ENCODE measurements at places on chromosomes 5 and 9.

- no peak for DNase-seq
These were observed 140.4 kb downstream of the AUH start for GRCh38 chr9:91221332-91221731.

DNA sequence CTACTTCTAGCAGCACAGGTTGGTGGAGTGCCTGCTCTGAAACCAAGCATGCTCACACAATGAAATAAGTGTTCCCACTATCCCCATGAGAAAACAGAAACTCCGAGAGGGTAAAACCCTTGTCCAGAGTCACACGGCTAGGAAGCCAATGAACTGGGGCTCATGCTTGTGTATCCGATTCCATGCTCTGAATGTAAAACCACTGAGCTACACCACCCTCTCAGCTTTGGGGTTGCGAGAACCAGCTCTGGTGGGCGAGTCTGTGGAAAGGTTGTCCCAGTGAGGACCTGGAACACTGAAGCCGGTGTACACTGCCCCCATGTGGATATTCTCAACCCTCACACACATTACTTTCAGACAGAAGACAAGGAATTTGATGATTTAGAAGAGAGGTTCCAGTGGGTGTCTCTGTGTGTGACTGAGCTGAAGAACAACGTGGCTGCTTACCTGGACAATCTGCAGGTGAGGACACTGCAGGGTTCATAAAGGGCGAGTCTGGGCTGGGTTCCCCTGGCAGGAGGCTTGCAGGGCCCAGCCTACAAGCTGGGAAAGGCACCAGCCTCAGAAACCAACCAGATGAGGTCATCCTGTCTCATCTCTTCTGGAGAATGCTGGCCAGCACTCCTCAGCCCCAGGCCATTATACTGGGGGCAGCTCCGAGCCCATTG, 37.4 kb downstream of the ARHGEF37 start:
- peak; percentile 43 for DNase-seq

- peak; percentile 29 for DNase-seq
These were observed 44.6 kb upstream of the LPCAT1 start for GRCh38 chr5:1568201-1568979.

DNA sequence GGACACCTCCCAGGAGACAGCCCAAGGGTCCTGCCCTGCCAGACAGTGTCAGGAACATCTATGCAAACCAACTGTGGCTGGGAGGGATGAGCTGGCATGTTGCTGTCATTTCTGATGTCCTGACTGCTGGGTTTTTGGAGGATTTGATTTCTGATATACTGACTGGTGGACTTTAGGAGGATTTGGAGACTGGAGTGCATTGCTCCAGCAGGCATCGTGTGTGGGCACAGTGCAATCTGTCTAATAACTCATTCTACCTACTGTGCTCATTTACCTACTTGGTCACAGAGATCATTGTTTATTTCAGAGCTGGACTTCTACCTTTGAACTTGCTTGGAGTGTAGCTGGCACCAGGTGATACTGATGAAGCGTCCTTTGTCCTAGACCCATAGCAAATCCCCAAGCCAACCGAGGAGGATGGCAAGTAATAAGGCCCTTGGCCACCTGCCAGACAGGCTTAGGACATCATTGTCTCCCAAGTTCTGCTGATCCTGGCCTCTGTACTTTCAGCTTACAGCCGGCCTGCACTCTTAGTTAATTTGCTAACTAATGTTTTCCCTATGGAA, 124.3 kb upstream of the ICE1 start:
- no peak for DNase-seq

GRCh38 chr9:126829035-126829434, 24.2 kb downstream of the ZBTB43 start:
- no peak for DNase-seq

Measured in inflammatory macrophage (primary cell).